ENCODE measurements at places on chromosomes 6 and 20.
A peak's percentile ranks its signal among the peaks of the same experiment; 100 is the strongest.

DNA sequence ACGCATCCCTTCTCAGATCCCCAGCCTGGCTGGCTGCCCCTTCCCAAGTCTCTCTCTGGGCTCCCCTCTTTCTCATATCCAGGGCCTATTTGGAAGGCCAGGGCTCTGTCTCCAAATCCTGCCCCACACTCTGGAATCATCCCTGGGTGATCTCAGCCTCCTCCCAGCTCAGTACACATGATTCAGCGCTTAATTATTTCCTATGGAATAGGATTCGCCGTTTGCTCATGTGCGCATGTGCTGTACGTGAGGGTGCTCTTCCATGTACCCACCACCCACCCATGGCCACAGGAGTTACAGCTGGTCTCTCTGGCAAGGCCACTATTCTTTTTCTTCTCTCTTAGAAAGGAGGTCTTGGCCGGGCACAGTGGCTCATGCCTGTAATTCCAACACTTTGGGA, 81.7 kb upstream of the FOXP4 start:
- peak; percentile 86 for DNase-seq

DNA sequence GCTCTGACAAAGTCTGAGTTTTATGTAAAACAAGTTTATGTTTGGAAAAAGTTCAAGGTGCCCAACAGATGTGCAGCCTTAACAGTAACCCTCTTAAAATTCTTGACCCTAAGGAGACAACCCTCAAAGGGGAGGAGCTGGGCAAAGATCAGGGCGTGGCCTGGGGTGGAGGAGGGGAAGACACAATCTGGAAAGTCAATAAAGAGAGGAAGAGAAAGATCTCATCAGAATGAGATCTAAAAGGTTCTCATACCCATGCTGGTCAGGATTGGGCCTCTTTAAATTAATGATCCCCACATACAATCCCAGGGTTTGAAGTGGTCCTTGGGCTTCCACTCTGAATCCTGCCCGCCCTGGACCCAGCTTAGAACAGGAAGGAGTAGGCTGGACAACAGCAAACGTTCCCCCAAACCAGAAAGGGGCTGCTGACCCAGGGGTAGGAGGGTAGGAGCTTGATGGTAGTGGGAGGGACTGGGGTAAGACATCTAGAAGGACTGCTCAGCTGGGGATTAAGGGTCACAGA, 33.0 kb downstream of the FOXP4 start:
- no peak for DNase-seq

GRCh38 chr6:25061289-25061936, 125.7 kb upstream of the RIPOR2 start:
- no peak for DNase-seq

DNA sequence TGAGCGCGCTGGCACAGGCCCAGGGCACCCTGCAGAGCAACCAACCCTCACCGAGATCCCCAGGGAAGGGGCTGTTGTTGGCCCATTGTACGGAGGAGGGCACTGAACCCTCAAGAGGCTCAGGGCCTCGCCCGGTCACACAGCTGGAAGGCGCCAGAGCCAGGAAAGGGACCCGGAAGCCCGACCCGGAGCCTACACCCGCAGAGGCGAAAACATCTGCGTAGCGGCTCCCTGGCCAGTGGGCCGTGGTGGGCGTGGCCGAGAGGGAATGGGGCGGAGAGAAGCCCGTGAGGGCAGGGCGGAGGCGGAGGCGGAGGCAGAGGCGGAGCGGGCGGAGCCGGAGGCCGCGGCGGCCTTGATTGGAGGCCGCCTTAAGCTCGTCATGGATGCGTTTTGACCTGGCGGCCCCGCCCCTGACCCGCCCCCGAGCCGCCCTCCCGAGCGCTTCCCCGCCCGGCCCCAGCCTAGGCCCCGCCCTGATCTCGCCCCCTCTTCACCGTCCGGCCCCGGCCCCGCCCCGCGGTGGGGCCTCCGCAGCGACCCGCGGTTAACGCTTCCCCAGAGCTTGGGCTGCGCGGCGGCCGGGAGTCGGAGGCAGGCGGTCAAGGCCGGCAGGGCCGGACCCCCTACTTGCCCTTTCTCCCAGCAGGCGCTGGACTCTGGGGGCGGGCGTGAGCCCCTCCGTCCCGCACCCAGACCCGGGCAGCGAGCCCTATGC, 2.1 kb upstream of the MRGBP start:
- peak; percentile 99 for DNase-seq

DNA sequence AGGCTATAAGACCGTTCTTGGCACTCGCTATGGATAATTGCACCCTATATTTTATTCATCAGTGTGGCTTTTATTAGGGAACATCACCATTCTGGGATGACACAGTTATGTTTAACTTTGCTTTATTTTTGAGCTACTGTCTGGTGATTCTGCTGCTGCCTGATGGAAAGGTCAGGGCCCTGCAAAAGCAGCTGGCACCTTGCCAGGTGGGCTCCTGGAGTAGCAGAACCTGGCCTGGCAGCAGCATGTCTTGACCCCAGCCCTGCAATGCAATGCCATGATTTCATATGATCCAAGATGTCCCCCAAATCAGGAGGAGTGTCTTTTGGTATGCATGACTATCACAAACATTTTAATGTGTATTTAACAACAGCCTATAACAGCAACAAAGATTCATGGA, 228.4 kb upstream of the RSPO3 start:
- DNase-seq: no peak

DNA sequence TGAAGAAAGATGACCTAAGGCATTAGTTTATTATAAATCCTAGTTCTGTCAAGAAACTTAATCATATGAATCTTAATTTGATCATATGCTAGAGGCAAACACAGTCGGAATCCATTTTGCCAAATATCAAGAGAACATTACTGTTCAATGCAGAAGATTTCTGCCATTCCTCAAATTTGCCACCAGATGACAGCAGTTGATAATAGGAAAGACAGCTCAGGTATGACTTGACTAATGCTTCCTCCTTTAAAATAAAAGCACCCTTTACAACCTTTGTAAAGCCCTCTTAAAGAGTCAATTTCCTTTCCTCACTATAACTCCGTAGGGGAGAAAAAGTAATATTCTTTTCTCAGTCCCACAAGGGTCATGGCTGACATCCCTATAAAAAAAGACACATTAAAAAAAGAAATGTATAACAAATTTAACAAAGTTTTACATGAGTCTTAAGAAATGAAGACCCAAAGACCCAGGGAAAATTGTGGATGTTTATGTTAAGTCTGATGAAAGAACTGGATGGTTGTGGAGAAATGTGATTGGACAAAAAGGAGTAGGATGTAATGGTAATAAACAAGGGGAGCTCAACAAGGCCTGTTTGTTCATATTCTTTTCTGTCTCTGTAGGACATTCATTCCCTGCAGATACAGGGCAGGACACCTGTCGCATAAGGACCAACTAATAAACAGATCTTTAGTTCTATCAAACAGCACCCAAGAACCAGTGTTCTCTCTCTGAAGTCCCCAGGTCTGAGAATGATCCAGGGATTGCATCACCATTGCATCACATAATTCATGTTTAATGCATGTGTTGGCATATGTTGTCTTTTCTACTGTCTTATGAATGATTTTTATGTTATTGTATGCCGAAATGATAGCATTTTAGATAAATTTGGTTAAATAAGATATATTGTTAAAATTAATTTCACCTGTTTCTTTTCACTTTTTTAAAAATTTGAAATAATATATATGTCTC, 23.0 kb upstream of the IL17A start:
- DNase-seq: peak; percentile 38

- DNase-seq: no peak
These were observed 3.2 kb downstream of the SLC29A1 start for GRCh38 chr6:44226368-44227147.
